ENCODE measurements at places on chromosomes 3 and 15.
A peak's percentile ranks its signal among the peaks of the same experiment; 100 is the strongest.

DNA sequence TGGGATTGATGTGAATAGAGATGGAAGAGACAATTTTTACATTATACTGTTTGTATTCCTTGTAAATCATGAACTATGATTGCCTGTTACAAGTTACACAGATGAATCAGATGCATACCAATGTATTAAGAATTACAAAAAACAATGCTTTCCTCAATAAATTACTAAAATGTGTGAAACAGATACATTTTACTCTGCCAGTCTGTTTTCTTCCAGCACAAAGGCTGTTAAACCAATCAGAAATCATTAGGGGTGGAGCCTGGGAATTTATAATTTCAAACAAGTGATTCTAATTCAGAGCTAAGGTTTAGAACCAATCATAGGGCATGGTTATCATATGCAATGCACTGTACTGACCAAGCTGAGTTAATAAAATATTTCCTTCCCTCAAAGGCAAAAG, 21.8 kb upstream of the ANKRD28 start:
- DNase-seq, result no peak

- DNase-seq, result no peak
Observed at GRCh38 chr15:70023769-70024491, 73.8 kb downstream of the TLE3 start.

- no peak for DNase-seq
Observed at GRCh38 chr3:88369767-88370166, 220.0 kb downstream of the C3orf38 start.

- no peak for DNase-seq
Observed at GRCh38 chr3:32913790-32914446, 37.5 kb upstream of the CCR4 start.

DNA sequence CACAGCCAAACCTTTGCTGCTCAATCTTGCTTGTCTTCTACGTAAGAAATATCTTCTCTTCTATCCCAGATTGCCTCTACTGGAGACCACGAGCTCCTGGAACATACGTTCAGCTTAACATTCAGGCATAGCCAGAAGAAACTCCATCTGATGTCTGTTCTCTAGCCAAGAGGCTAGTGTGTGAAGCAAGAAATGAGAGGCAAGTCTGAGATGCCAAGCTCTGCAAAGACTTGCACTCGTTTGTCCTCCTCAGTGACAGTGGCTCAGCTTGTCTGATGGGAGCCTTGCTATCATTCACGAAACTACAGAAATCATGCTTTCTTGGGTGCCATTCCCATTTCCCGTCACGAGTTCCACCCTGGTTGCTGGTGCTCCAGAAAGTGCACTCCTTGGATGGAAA, at the start of gene SCN10A:
Gene SCN10A, minus strand, starts transcription at position 192 of the 400 bp plus-strand sequence. CDS start 22,207 bp downstream, outside the sequence.
- DNase-seq, result no peak

- no peak for DNase-seq
Observed at GRCh38 chr3:171673951-171674350, 136.3 kb downstream of the PLD1 start.

DNA sequence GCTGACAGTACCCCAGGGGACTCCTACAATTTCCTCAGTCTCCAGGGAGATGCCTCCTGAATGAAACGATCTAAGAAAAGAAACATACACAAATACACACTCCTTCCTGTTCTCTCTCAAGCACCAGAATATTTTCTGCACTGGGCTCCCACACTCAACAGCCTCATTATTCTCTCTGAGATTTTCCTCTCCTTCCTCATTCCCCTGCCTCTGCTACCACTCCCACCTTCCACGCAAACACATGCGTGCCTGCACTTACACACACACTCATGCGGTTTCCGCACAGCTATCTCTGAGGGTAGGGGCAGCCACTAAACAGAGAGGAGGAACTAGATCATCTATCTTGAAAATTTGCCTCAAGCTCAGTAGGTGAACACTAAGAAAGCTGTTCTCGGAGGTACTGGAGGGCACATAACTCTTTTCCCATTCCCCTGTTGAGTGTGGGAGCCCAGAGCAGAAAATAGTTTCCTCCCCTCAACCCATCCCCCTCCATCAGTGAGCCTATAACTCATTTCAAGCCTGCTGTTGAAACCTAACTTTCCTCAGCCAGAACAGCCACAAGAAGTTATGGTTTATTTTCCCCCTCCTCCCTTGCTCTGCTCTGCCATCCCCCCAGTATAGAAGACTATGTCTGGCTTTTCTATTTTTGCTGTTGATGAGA, 30.5 kb upstream of the TIPARP start:
- no peak for DNase-seq

DNA sequence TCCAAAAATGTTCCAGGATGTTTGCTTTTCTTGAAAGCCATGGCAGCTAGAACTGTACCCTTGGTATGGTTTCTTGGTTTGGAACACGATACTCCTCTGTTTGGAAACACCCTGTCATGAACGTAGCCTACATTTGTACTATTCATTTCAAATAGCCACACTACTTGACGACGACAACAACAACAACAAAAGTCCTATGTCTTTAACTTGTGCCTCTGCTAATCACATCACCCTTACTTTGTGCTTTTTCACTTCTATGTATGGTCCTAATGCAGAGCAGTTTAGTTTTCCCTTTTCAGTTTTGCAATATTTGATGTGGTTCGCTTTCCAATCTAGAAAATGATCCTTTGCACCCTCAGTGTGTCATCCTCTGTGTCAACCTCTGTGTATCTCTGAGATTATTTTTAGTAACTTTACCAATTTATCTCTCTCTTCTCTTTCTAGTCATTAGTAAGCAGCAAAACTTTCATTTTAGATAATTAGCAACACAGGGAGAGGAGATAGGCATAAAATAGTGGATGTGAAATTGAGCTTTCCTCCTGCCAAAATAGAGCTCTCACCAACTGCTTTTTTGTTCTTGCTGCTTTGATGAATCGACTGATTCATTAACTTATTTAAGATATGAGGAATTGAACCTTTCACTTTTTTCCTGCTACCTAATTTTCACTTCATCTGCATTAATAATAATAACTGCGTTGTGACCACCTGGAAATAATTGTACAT, 44.1 kb upstream of the TP63 start:
- no peak for DNase-seq

GRCh38 chr3:133938770-133939462, 43.2 kb upstream of the RAB6B start:
- DNase-seq, result no peak

GRCh38 chr15:89178307-89178977, 42.9 kb downstream of the RLBP1 start:
- no peak for DNase-seq

DNA sequence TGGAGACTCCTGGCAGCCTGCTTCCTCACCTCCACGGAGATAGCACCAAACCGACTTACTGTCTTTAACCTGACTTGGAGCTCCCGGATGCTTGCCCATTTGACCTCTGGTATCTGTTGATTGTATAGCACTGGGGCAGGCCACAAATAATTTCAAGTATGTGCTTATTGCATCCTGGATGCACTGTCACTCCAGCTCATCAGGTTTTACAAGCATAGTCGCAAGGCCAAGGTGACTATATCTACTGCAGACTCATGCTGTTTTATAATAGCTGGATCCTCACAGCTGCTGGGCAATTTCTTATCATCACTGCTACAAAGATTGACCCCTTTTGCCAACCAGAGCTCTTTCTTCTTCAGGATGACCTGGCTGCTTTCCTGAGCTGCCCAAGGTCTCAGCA, 45.6 kb downstream of the PEX5L start:
- DNase-seq, result no peak

DNA sequence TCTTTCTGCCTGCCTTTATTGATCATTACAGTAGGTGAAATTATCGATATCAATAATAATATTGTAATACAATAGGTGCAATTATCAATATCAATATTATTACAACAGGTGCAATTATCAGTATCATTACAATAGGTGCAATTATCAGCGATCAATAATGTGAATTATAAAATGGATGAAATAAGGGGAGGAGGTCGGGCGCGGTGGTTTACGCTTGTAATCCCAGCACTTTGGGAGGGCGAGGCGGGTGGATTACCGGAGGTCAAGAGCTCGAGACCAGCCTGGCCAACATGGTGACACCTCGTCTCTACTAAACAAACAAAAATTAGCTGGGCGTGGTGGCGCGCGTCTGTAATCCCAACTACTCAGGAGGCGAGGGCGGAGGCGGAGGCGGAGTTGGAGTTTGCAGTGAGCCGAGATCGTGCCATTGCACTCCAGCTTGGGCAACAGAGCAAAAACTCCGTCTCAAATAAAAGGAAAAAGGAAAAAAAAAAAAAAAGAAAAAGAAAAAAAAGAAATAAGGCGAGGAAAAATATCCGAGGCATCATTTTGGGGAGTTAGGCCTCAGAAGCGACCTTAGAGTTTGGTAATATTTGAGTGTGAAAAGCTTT, 611 bp upstream of the BNIP2 start:
- DNase-seq, result no peak

GRCh38 chr3:159266779-159267178, 464.9 kb downstream of the MFSD1 start:
- DNase-seq, result no peak

GRCh38 chr15:73926219-73927002, at the start of gene LOXL1:
TSS of gene LOXL1 (plus strand) at chr15:73926462. CDS start at chr15:73926784, 322 bp downstream.
- no peak for DNase-seq

DNA sequence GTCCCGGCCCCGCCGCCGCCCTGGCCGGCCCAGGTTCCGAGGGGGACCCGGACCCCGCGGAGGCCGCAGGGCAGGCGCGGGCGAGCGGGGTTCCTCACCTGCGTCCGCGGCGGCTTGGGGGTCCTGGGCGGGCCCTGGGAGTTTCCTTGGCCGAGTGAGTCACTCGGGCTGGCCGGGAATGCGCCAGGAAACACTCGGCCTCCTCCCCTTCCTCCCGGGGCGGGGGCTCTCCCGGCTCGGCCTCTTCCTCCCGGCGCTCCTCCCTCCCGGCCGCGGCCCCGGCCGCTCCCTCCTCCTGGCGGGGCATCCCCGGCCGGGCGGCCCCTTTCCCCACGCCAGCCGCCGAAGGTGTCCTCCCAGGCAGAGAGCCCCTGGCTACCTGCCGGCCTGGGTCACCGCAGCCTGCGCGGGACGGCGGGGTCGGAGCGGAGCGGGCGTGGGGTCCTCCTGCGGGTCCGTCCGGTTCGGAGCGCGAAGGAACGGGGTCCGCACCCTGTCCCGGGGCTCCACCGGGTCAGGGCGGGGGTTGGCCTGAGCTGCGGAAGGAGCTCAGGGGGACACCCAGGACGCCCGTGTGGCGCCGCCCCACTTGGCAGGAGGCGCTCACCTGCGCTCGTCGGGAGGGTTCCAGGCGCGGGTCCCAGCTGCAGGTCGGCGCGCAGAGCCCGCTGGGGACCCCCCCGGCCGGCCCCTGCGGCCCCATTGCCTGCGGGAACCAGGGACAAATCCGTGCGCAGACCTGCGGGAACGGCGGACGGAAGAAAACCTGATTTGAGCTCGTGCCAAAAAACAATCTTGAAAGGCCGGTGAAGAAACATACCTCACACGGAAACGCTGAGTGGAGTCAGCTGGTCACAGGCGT, at the start of gene CYFIP1:
Gene CYFIP1, minus strand, starts transcription at position 180 of the 862 bp plus-strand sequence. CDS start 33,083 bp downstream, outside the sequence.
- DNase-seq, result no peak

- no peak for DNase-seq
Observed at GRCh38 chr3:131795390-131796090, 239.3 kb downstream of the CPNE4 start.

DNA sequence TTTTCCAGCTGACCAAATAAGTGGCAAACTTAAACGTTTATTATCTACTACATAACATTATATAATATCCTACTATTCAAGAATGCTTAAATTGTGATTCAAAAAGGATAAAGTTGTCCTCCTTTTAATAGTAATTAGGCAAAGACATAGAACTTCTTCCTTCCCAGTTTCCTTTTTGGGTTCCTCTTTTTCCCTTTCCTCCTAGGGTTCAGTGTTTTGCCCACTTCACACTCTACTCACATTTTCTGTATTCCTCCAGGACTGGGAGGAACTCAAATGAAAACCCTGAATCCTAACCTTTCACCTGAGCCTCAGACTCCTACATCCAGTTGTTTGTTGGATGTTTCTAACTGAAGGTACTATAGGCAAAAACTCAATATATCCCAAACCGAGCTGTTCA, 132.5 kb downstream of the PEAK1 start:
- no peak for DNase-seq

GRCh38 chr3:68007621-68008226, 353.3 kb upstream of the SUCLG2 start:
- no peak for DNase-seq

DNA sequence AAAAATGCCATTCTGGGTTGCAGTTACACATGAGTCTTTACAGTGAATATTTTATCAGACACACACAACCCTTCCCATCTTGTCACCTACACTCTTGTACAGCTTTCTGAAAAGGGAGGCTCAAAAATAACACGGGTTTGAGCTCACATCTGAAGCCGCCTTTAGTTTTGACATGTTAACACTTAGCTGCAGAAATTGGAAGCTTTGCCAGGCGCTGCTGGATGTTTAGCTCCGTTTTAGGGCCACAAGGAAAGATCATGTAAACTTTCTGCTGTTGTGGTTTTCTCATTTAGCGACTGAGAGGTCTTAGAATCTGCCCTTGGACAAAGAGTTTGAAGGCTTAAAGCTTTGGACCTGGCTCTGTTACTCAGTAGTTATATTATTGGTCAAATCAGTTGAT, 120.1 kb downstream of the OXNAD1 start:
- no peak for DNase-seq

- DNase-seq, result no peak
Observed at GRCh38 chr15:27499191-27499590, 528.2 kb downstream of the GABRG3 start.

- DNase-seq, result no peak
Observed at GRCh38 chr3:119582178-119582577, 2.9 kb downstream of the ADPRH start.

DNA sequence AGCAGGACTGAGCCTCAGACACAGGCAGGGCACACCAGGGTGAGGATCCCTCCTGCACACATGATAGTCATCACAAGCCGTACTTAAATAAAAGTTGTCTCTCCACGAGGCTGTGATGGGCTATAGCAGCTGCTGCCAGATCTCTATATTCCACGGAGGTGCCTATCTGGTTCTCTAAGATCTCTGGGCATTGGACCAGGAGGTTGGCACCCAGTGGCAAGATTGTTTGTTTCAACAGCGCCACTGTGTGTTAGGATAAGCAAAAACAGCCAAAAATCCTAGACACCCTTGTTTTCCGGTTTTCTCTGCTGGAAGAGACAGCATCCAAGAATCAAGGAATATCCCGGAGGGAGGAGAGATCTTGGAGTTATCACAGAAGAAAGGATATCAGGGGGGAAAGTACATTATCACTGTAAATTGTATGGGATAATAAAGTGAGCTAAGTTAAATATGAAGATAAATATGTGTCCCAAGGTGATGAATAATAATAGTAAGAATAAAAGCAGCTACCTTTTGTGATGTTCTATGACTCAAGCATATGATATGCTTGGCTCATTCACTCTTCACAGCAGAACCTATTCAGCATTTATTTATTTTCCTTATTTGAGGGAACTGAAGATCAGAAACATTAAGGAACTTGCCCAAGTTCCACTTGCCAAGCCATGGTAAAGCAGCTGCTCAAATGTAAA, 90.6 kb upstream of the AKAP13 start:
- DNase-seq, result peak; percentile 33

DNA sequence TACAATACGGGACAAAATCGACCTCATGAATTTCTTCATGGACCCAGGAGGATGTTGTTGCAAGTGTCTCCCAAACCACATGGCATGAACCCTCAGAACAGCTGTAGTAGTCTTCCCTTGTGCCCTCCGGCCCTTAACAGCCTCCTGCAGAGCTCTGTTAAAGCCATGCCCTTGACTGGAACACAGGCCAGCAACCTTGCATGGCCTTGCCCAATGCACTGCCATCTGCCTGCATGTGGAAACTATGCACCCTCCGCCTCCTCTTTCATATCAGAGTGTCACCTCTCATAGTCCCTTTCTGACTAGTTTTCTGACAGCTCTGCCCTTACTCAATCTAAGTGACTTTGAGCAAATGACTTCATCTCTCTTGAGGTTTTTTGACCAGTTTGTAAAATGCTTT, 39.4 kb upstream of the TRIM71 start:
- no peak for DNase-seq

- no peak for DNase-seq
Observed at GRCh38 chr3:49406571-49407565, 4.9 kb downstream of the RHOA start.

Data from D721Med (cell line).